B cell (primary cell): ENCODE measurements at places on chromosomes 4 and X.

GRCh38 chr4:185536411-185536709, 1.1 kb upstream of the PDLIM3 start:
- no peak overlapping the region for H3K27ac ChIP-seq
- peak; percentile 15 for DNase-seq
- peaks cover 12% of the 10 kb centered on the region for H3K4me1 ChIP-seq
- no peaks in the 10 kb centered on the region for H3K36me3 ChIP-seq

- DNase-seq: no peak
- no peak overlapping the region for H3K4me3 ChIP-seq
- H3K27ac ChIP-seq: no peak overlapping the region
- H3K36me3 ChIP-seq: peaks cover 66% of the 10 kb centered on the region
Measured at GRCh38 chrX:150731795-150732194, 38.6 kb downstream of the MTMR1 start.

DNA sequence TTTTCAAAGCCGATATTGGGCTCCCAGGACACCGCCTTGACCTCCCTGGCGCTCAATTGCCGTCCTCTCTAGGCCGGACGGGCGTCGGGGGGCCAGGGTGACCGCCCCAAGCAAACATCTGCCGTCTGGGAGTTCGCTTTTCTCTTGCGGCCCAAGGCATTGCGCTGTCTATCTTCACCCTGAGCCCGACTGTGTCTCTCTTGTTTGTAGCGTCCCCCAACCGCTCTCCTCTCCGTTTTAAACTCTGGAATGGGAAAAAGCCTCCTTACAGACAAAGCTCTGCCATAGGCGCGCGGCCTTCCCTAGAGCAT, 551 bp upstream of the ARX start:
- H3K4me1 ChIP-seq: peaks cover 43% of the 10 kb centered on the region
- no peak overlapping the region for H3K4me3 ChIP-seq
- no peaks in the 10 kb centered on the region for H3K27me3 ChIP-seq
- no peak overlapping the region for H3K27ac ChIP-seq

GRCh38 chr4:73037057-73037456, 32.5 kb downstream of the COX18 start:
- no peaks in the 10 kb centered on the region for H3K4me1 ChIP-seq
- no peak overlapping the region for H3K27ac ChIP-seq
- no peak overlapping the region for H3K4me3 ChIP-seq
- no peak for DNase-seq
- H3K36me3 ChIP-seq: no peaks in the 10 kb centered on the region
- H3K27me3 ChIP-seq: peaks cover 2% of the 10 kb centered on the region

DNA sequence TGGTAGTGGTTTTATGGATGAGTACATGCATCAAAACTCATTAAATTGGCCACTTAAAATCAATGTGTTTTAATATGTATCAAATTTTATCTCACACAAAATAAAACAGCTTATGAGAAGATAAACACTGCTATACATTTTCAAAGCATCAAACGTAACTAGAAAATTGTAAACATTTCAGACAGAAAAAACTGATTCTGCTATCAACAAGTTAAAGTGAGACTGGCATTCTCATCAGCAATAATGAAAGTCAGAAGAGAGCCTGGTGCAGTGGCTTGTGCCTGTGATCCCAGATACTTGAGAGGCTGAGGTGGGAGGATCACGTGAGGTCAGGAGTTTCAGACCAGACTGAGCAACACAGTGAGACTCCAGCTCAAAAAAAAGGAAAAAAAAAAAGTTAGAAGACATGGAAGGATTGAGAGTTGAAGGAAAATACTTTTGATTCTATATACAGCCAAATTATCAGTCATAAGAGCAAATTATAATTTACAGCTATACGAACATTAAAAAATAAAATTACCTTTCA, 2.9 kb downstream of the TBCK start:
- DNase-seq: no peak
- H3K27ac ChIP-seq: no peak overlapping the region
- no peaks in the 10 kb centered on the region for H3K27me3 ChIP-seq
- H3K36me3 ChIP-seq: no peaks in the 10 kb centered on the region
- peaks cover 19% of the 10 kb centered on the region for H3K4me1 ChIP-seq

- no peaks in the 10 kb centered on the region for H3K27me3 ChIP-seq
- no peaks in the 10 kb centered on the region for H3K36me3 ChIP-seq
- no peaks in the 10 kb centered on the region for H3K4me1 ChIP-seq
Measured at GRCh38 chrX:111129921-111130320, 33.9 kb downstream of the PAK3 start.

- DNase-seq: no peak
- peaks cover 8% of the 10 kb centered on the region for H3K4me1 ChIP-seq
- H3K4me3 ChIP-seq: no peak overlapping the region
- H3K27ac ChIP-seq: no peak overlapping the region
- no peaks in the 10 kb centered on the region for H3K36me3 ChIP-seq
Measured at GRCh38 chrX:148314876-148315275, 185.5 kb upstream of the AFF2 start.

GRCh38 chrX:105738162-105738561, 84.2 kb upstream of the NRK start:
- H3K4me1 ChIP-seq: no peaks in the 10 kb centered on the region
- H3K4me3 ChIP-seq: no peak overlapping the region
- no peaks in the 10 kb centered on the region for H3K36me3 ChIP-seq
- no peaks in the 10 kb centered on the region for H3K27me3 ChIP-seq

- H3K4me1 ChIP-seq: no peaks in the 10 kb centered on the region
- no peaks in the 10 kb centered on the region for H3K36me3 ChIP-seq
- H3K27ac ChIP-seq: no peak overlapping the region
- H3K4me3 ChIP-seq: no peak overlapping the region
Measured at GRCh38 chr4:177483271-177483670, 41.0 kb upstream of the AGA start.

GRCh38 chrX:105711805-105712204, 110.5 kb upstream of the NRK start:
- H3K4me1 ChIP-seq: no peaks in the 10 kb centered on the region
- no peak for DNase-seq
- H3K4me3 ChIP-seq: no peak overlapping the region
- no peaks in the 10 kb centered on the region for H3K36me3 ChIP-seq
- no peaks in the 10 kb centered on the region for H3K27me3 ChIP-seq
